Stimulated activated CD8-positive, alpha-beta memory T cell treated with anti-CD3 and anti-CD28 coated beads, Interleukin-15, amount 100 ng/mL, for 4 hours (primary cell): ENCODE measurements at places on chromosomes 2 and 18.

GRCh38 chr2:219671279-219671678, 43.8 kb downstream of the SLC4A3 start:
- no peak for DNase-seq

- no peak for DNase-seq
Observed at GRCh38 chr2:64327510-64328414, 126.2 kb upstream of the LGALSL start.

GRCh38 chr2:127950264-127950663, 64.5 kb upstream of the AMMECR1L start:
- DNase-seq: no peak

DNA sequence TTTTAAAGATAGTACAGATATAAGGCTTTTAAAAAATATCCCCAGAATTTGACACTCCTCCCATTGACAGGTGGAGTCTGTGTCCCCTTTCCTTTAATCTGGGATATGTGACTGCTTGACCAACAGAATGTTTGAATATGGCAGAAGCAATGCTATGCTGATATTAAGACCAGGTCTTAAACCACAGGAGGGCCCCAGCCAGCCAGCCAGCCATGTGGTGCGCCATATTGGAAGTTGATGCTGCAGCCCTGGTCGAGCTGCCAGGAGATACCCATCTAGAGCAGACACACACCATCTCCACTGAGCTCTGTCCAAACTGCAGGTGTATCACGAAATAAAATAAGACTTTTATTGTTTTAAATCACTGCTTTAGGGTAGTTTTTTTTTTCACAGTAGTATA, 122.3 kb upstream of the CAB39 start:
- DNase-seq: no peak

DNA sequence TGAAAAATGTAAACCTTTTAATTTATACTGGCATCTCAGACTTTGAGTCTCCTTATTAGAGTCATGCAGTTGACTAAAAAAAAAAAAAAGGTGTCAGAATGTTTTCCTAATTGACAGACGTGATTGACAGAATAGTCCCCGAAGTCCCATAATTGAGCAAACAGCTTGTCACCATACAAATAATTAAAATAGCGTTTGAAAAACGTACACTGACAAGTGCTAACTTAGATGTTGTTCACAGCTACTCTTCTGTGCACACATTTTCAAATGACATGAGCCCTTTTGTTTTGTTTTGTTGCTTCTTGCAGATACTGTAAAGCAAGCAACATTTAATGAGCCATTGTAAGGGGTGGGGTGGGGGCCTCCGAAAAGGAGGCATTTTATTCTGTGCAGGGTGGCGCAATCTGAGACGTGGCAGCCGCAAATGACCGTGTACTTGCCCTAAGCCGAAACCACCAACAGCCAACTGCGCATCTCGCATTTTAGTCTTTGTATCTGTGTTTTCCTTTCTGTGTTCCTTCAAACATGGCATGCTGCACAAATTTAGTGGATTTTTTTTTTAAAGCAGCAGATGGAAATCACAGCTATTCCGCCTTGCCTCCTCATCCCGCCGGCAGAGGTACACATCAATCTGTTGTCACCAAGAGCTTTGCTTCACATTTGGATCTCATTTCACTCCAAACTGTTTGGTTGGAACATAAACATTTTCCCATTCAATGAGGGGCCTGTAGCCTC, 52.4 kb downstream of the LPIN1 start:
- DNase-seq: no peak

DNA sequence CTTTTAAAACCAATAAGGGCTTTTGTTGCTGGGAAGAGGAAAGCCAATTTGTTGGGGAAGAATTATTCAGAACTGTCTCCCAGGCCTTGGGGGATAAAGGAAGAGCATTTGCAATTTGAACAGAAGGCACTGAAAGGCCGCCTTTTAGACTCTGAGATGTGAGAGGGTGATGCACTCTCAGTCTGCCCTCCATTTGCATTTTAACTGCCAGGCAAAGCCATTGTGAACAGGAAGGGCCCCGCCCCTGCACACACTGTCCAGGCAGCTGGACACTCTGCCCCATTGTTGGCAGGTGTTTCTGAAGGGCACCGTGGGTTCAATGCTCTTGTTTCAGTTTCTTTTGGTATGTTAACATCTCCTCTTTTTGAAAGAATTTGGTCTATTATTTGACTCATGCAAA, 169.5 kb upstream of the COPS8 start:
- DNase-seq: no peak

DNA sequence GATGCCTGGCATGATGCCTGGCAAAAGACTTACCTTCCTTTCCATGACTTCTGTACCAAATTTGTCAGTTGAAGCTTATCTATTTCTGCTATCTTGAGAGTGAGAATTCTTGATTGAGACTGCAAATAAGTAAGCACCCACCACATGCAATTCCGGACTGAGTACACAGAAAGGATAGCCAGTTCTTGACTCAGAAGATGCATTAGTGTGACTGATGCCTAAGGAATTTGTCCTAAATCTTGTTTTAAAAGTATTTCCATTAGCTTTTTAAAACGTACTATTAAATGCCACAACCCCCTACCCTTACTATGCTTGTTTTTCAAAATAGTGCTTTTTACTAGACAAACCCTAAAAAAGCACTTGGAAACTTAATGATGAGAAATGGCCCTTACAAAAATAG, 545 bp downstream of the MPP4 start:
- no peak for DNase-seq

GRCh38 chr2:74573747-74574562, 19.4 kb downstream of the DOK1 start:
- DNase-seq: no peak

GRCh38 chr2:208573569-208573968, 167.0 kb downstream of the PTH2R start:
- no peak for DNase-seq

- DNase-seq: no peak
Observed at GRCh38 chr2:136495636-136496035, 269.7 kb upstream of the THSD7B start.

DNA sequence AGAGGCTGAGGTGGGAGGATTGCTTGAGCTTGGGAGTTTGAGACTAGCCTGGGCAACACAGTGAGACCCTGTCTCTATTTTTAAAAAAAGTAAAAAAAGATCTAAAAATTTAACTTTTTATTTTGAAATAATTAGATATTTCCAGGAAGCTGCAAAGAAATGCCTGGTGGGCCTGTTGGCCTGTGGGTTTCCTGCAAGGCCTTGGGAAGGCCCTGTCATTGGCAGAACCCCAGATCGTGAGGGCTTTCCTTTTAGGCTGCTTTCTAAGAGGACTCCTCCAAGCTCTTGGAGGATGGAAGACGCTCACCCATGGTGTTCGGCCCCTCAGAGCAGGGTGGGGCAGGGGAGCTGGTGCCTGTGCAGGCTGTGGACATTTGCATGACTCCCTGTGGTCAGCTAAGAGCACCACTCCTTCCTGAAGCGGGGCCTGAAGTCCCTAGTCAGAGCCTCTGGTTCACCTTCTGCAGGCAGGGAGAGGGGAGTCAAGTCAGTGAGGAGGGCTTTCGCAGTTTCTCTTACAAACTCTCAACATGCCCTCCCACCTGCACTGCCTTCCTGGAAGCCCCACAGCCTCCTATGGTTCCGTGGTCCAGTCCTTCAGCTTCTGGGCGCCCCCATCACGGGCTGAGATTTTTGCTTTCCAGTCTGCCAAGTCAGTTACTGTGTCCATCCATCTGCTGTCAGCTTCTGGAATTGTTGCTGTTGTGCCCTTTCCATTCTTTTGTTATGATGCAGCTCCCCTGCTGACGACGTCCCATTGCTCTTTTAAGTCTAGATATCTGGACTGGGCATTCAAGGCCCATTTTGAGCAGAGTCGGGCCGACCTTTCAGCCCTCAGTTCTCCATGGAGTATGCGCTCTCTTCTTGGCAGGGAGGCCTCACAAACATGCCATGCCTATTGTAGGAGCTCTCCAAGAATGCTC, 6.6 kb downstream of the PROC start:
- DNase-seq: no peak

GRCh38 chr2:74029714-74030397, 45.1 kb downstream of the TET3 start:
- DNase-seq: no peak

DNA sequence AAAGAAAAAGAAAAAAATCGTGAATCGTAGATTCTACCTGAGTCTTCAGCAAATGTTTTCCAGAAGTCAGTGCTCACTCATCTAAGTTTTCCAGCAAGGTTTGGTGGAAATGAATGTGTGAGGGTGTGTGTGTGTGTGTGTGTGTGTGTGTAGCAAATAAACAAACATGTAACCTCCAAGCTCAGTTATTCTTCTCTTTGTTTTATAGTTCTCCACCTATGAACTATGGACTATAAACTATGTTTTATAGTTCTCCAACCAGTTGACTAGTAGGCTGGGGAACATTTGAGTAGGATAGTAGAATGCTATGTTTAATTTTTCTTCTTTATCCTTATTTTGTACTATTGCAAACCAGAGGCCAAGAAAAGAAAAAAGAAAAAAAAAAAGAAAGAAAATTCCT, 44.6 kb upstream of the SERPINE2 start:
- no peak for DNase-seq

GRCh38 chr2:133213651-133214050, 354.6 kb downstream of the NCKAP5 start:
- no peak for DNase-seq

- DNase-seq: no peak
Observed at GRCh38 chr2:121999264-121999663, 243.8 kb downstream of the TSN start.

DNA sequence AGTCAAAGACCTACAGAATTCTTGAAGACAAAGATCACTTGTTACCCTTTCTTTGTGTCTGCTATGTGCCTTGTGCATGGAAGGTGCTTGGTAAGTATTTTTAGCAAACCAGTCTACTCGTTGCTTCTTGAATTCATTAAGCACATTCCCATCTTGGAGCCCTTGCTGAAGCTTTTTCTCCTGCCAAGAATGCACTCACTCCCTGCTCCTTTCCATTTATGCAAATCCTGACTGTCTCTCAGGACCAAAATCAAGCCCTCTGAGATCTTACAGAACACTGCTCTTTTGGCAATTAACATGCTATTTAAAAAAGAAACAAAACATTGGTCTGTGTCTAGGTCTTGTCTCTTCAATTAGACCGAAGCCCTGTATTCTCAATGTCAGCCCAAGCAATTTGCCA, 75.8 kb downstream of the CLHC1 start:
- DNase-seq: no peak

DNA sequence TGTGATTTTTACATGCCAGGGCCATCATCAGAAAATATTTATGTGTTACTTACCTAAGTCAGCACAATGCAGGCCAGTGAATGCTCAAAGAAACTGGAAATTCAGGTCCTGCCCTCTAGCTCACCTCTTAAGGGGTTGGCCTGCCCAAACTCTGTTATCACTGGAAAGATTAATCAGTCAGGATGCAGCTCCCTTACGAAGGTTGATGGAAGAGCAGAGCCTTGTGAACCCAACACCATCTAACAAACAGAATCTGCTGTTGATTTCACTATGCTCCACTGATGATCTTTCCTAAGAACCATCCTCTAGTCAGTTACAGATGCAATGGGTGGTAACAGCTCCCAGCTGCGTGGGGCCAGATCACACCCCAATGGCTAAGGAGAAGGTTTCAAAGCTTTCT, 38.2 kb downstream of the SOX11 start:
- DNase-seq: no peak

DNA sequence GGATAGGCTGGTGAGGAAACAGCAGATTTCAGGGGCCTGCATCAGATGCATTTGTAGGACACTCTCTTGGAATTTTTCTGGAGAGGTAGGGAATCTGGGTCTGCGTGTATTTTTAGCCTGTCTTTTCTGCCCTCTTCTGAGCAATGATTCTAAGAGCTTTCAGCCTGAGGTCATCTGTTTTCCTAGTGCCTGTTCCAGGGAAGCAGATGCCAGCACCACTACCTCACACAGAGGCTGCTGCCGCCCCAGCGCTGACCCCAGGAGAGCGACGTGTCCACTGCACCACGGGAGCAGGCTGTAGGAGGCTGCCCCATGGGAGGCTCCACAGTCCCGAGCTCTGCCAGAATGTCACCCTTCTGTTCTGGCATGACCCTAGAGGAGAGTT, 316.5 kb downstream of the CYP26B1 start:
- no peak for DNase-seq

DNA sequence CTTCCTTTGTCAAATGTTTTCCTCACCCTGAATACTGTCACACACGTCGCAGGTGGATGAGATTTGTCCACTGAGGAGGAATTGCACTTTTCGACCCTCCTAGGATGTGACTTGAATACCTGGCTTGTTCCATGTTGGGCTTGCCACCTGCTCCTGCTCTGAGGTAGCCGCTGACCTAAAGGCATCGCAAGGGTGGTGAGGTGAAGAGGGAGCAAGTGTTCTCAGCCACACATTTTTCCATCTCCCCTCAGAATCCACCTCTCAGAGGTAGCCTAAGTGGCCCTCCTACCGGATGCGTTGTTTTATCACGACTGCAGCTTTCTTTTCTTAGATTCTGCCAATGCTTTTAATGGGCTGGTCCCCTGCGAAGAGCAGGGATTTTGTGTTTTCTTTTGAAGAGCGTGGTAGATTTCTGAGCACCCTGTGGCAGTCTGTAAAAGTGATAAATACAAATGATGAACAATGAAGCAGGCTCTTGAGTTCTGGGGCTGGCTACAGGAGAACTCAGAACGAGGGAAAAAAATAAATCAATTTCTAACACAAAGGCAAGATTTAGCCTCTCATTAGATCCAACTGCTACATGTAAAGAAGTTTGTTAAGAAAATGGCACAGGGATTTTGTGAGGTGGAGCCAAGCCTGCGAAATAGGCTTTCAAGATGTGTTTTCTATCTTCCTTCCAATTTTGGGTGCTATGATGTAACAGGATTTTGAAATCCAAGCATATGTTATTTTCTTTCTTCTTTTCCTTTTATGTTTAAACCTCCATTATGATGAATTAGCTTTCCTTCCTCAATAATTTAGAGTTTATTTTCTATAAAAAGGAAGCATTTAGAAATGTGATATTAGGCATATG, 386.7 kb downstream of the TGIF1 start:
- DNase-seq: no peak

- DNase-seq: no peak
Observed at GRCh38 chr2:10228611-10229365, 73.9 kb upstream of the HPCAL1 start.

DNA sequence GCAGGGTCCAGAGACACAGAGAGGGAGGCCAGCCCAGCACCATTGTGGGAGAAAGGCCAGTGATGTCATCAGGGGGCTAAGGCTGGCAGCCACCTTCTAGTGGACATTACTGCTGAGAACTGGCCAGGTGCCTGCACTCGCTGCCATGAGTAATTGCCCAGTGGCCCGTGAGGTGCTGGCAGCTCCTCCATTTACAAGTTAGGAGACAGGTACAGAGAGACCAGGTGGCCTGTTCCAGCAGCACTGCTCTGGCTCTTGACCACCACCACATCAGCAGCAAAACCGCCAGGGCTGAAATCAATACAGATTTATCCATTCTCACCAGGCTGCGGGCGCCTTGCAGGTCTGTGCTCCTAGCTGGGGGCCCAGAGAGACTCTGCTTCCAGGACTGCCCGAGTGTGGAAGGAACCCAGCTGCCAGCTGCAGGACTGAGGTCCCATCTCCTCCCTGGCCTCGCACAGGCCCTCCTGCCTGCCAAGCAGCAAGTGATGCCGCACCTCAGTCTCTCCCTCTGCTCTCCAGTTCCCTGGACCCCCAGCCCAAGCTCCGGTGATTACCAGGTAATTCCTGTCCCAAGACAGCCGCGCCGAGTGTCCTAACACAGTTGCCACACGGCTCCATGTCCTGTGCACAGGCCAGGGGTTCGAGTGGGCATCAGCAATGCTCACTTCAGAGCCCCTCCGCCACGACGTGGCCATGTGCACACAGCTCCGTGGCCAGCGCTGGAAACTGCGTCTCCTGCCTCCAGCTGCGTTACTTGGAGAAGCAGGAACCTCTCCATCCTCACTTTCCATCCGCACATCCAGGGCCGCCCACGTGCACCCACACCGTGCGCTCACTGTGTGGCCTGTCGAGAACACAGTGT, 101.0 kb upstream of the CTDP1 start:
- no peak for DNase-seq
